ENCODE measurements at places on chromosomes 4 and X.
A peak's percentile ranks its signal among the peaks of the same experiment; 100 is the strongest.

- no peak for DNase-seq
These were observed 153.7 kb downstream of the VEGFC start for GRCh38 chr4:176638992-176639391.

DNA sequence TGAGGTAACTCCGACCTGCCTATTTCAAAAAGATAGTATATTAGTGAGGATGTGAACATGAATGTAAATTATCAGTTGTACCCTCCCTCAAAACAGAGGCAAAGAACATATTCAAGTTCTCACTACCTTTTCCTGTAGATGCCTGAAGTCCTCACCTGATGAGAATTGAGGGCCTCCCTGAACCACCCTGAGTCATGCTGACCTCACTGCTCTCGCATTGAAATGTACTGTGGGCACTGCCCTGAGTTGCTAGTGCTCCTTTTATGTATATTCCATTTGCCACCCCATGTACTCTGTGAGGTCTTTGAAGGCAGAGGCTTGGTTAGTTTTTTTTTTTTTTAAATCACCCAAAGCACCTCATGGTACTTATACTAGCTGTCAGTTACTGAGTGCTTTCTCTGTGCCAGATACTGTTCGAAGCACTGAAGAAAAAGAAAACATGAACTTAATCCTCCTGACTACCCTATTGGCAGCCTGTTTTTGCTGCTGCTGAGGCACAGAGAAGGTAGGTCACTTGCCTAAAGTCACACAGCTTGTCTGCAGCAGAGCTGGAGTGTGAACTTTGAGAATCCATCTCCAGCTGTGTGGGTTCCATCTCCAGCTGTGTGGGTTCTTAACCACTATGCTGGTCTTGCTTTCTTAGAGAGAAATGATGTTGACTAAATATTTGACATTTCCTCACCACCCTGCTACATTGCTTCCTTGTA is 253.1 kb upstream of the GPC4 start:
- no peak for DNase-seq

- DNase-seq: peak; percentile 7
These were observed 40.1 kb upstream of the RPA4 start for GRCh38 chrX:96843566-96843965.

DNA sequence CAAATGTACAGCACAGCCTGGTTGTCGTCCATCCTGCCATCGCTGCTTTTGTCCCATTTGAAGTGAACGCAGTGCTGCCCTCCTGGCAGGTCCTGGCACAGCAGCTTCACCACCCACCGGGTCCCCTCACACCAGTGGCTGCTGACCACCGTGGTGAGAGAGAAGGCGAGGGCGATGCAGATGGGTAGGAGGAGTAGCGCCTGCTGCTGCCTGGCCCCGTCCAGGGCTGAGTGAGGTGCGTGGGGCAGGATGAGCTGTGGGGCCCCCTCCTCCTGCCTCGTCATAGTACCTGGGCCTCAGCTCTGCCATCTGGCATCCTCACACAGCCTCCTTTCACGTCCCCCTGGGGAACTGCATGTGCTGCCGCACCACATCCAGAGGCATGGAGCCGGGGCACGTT is 1.8 kb downstream of the DCAF8L2 start:
- DNase-seq: no peak

DNA sequence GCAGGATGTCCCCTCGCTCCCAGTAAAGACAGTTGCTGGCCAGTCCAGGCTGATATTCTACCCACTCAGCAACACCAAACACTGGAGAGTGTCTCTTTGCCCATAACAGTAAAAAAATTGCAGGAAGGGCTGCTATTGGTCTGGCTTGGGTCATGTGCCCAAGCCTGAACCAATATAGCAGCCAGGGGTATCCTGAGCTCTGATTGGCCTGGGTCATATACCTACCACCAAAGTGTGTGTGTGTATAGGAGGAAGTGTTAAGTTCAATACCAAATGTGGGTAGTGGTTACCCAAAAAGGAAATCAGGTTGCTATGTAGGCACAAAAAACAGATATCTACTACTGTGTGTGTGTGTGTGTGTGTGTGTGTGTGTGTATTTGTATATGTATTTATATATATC is 373.2 kb downstream of the BCOR start:
- no peak for DNase-seq

DNA sequence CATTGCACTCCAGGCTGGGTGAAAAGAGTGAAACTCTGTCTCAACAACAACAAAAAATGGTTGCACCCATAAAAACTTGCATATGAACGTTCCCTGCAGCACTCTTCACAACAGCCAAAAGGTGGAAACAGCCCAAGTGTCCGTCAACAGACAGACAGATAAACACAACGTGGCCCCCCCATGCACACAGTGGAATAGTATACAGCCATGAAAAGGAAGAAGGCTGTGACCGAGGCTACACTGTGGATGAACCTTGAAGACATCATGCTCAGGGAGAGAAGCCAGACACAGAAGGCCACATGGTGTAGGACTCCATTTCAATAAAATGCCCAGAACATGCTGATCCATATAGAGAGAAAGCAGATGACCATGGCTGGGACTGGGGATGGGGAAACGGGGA is 33.5 kb upstream of the ASMTL start:
- DNase-seq: no peak

- no peak for DNase-seq
These were observed 232.5 kb downstream of the ANKRD50 start for GRCh38 chr4:124480061-124480460.
